Thymus (tissue), 14 donors: ENCODE measurements at places on chromosomes 4 and X.

DNA sequence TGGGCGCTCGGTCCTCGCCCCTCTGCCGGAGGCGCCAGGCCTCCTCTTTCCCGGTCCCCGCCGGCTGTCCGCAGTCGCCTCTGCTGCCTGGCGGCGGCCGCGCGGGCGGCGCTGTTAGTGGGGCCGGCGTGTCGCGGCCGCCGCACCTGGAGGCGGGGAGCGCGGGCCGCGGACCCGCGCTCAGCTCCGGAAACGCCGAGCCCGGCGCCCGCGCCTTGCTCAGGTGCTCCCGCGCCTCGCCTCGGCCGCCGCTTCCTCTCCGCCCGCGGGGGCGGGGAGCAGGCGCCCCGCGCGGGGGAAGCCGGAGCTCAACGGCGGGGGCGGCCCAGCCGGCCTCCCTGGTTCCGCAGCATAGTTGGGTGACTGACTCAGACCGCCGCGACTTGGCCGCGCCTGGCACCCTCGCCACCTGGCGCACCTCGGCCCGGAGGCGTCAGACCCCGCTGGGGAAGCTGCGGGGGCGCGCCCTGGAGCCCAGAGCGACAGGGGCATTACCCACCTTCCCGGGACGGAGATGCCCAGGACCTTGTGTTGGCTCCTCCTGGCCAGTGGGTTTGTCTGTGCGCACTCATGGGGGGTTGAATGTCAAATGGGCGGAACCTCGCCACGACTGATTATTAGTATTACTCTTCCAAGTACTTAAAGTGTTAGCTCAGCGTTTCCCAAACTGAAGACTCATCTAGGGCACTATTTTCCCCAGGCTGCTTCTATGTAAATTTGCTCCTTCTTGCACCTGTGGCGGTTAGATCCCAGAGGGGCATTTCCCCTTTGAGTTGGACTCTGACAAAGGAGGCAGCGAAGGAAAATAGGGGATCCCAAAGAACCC, at the start of gene ARAP2:
ARAP2 (minus strand) TSS at position 258 of the 826 bp plus-strand sequence. CDS start 15,028 bp downstream, outside the sequence.
- H3K4me1 ChIP-seq, result peaks cover 3% of the 10 kb centered on the region
- H3K4me3 ChIP-seq, result peak within 1 kb of the TSS; percentile 100

GRCh38 chr4:48660347-48660746, 119.7 kb downstream of the FRYL start:
- DNase-seq, result no peak
- H3K36me3 ChIP-seq, result peaks cover 4% of the 10 kb centered on the region
- no peak overlapping the region for H3K27ac ChIP-seq
- no peaks in the 10 kb centered on the region for H3K4me1 ChIP-seq
- no peak overlapping the region for H3K4me3 ChIP-seq

- no peak overlapping the region for H3K4me3 ChIP-seq
- no peaks in the 10 kb centered on the region for H3K4me1 ChIP-seq
- no peaks in the 10 kb centered on the region for H3K36me3 ChIP-seq
- H3K27me3 ChIP-seq, result no peaks in the 10 kb centered on the region
- no peak overlapping the region for H3K27ac ChIP-seq
These were observed 521.4 kb downstream of the RPA4 start for GRCh38 chrX:97405031-97405660.

DNA sequence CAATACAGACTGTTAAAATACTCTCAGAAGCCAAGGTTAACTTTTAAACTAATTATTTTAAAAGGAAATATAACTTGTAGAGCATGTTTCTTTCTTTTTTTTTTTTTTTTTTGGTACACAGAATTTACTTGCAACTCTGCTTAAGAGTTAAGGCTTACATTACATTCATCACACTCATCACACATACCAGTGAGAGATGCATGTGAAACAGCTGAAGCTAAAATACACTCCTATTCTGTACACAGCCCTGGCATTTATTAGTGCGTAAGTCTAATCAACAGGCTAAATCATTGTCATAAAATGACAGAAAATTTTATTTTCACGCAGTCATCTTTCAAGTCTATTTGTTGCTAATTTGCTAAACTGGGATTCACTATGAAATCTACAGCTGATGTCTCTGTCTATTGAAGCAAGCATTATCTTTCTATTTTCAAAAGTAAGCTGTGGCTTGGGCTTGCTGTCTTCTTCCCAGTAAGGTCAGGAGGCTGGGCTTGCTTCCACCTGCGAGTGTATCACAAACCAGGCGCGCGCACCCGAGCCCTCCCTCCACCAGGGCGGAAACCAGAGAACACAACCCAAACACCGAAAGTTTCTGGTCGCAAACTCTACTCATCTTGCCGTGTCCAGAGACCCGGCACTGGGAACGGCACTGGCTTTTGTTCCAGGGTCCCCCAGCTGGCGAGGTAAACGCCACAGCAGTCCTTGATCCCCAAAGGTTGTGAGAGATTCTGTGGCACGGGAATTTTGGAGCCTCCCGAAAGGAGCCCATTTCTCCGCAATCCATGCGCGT, 3.9 kb downstream of the MAML3 start:
- peak overlapping the region; percentile 59 for H3K4me3 ChIP-seq
- H3K36me3 ChIP-seq, result no peaks in the 10 kb centered on the region
- peaks cover 4% of the 10 kb centered on the region for H3K4me1 ChIP-seq
- H3K27me3 ChIP-seq, result no peaks in the 10 kb centered on the region
- H3K27ac ChIP-seq, result peak overlapping the region; percentile 99
- DNase-seq, result peak; percentile 92

GRCh38 chr4:59247032-59247431, 1953.1 kb upstream of the ADGRL3 start:
- H3K27ac ChIP-seq, result no peak overlapping the region
- H3K36me3 ChIP-seq, result no peaks in the 10 kb centered on the region
- H3K27me3 ChIP-seq, result no peaks in the 10 kb centered on the region
- no peak overlapping the region for H3K4me3 ChIP-seq

GRCh38 chr4:42702895-42703294, 46.0 kb upstream of the ATP8A1 start:
- no peak overlapping the region for H3K27ac ChIP-seq
- H3K4me1 ChIP-seq, result no peaks in the 10 kb centered on the region
- H3K36me3 ChIP-seq, result no peaks in the 10 kb centered on the region
- no peaks in the 10 kb centered on the region for H3K27me3 ChIP-seq
- DNase-seq, result no peak

- H3K4me1 ChIP-seq, result no peaks in the 10 kb centered on the region
- DNase-seq, result no peak
- H3K27ac ChIP-seq, result no peak overlapping the region
- no peak overlapping the region for H3K4me3 ChIP-seq
- H3K36me3 ChIP-seq, result no peaks in the 10 kb centered on the region
- no peaks in the 10 kb centered on the region for H3K27me3 ChIP-seq
These were observed 14.4 kb upstream of the ELF2 start for GRCh38 chr4:139191373-139191772.

DNA sequence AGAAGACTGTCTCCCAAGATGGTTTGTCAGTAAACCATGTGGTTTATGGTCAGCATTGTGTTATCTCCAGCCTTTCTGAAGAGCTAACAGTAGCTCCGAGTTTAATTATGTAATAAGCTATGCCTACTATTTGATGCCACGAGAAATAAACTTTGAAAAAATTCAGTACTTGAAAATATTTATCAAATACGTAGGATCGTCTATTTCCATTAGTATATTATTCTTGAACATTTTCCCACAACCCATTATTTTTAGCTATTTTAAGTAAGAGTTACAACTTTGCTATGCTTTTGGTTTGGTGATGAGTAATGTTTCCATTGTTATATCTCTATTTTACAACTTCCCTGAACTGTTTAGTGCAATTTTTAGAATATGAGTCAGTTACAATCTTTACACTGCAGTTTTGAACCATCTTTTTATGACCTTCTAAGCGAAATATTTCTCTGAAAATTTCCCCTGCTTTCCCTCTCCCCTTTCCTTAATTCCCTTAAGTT, 44.5 kb upstream of the TRIM2 start:
- H3K4me1 ChIP-seq, result peaks cover 11% of the 10 kb centered on the region
- no peak overlapping the region for H3K4me3 ChIP-seq
- no peak overlapping the region for H3K27ac ChIP-seq
- no peaks in the 10 kb centered on the region for H3K27me3 ChIP-seq

DNA sequence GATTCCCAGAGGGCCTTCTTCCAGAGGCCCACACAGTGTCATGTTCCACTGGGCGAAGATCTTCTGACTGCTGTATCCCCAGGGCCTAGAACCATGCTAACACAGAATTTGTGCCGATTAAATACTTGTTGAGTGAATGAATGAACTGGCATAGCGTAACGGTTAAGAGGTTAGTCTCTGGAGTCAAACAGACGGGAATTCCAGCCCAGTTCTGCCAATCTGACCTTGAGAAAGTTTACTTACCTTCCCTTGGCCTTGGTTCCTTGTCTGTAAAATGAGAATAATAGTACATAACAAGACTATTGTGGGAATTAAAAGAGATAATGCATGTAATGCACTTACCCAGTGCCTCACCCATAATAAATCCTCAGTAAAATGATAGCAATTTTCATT, 58.3 kb upstream of the PLAC1 start:
- H3K27me3 ChIP-seq, result no peaks in the 10 kb centered on the region
- H3K4me3 ChIP-seq, result no peak overlapping the region
- H3K27ac ChIP-seq, result no peak overlapping the region
- H3K36me3 ChIP-seq, result no peaks in the 10 kb centered on the region

GRCh38 chrX:94178145-94178788, 504.3 kb downstream of the FAM133A start:
- H3K27me3 ChIP-seq, result no peaks in the 10 kb centered on the region
- H3K36me3 ChIP-seq, result no peaks in the 10 kb centered on the region
- H3K4me1 ChIP-seq, result no peaks in the 10 kb centered on the region
- H3K27ac ChIP-seq, result no peak overlapping the region
- H3K4me3 ChIP-seq, result no peak overlapping the region
- DNase-seq, result no peak

- H3K27me3 ChIP-seq, result no peaks in the 10 kb centered on the region
- no peaks in the 10 kb centered on the region for H3K4me1 ChIP-seq
- DNase-seq, result no peak
- no peak overlapping the region for H3K4me3 ChIP-seq
These were observed 531.8 kb downstream of the GLUD2 start for GRCh38 chrX:121579016-121579760.

GRCh38 chrX:63394872-63395271, 43.7 kb upstream of the SPIN4 start:
- no peak overlapping the region for H3K4me3 ChIP-seq
- H3K27ac ChIP-seq, result no peak overlapping the region
- H3K36me3 ChIP-seq, result no peaks in the 10 kb centered on the region
- no peaks in the 10 kb centered on the region for H3K4me1 ChIP-seq
- no peaks in the 10 kb centered on the region for H3K27me3 ChIP-seq

DNA sequence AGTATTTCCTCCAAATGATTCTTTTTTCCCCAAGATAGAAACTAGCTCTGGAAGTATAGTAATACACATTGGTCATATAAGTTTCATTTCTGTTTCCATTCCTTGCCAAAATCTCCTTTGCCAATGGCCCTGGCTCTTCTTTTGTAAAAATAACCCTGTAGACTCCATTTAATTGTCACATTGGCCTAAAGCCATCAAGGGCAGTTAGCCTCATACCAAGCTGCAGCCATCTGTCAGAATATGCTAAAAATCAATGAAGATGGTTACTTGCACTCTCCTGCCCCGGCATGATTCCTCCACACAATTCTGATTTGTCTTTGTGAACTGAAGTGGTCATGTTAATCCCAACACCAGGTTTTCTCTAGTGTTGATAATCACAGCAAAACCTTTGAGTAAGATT, 380.5 kb downstream of the SH2D1A start:
- H3K36me3 ChIP-seq, result no peaks in the 10 kb centered on the region
- no peaks in the 10 kb centered on the region for H3K27me3 ChIP-seq
- peaks cover 20% of the 10 kb centered on the region for H3K4me1 ChIP-seq
- no peak overlapping the region for H3K27ac ChIP-seq
- no peak overlapping the region for H3K4me3 ChIP-seq

DNA sequence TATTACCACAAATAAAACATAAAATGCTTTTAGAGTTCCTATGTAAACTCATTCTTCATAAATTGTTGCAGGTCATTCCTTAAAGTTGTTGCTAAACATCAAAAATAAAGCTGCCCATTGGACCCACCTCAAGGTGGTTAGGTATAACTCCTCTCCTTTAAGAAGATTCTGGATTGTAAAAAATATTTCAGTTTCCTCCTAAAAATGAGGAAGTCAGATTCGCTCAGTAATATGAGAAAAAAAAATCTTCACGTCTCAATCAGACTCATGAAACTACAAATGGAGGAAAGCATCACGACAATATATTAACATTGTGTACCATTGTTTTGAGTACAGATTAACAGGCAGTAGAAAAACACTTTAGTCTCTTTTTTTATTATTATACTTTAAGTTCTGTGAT, 105.9 kb downstream of the DDX60 start:
- DNase-seq, result no peak
- no peaks in the 10 kb centered on the region for H3K4me1 ChIP-seq
- H3K27ac ChIP-seq, result no peak overlapping the region
- no peaks in the 10 kb centered on the region for H3K36me3 ChIP-seq

DNA sequence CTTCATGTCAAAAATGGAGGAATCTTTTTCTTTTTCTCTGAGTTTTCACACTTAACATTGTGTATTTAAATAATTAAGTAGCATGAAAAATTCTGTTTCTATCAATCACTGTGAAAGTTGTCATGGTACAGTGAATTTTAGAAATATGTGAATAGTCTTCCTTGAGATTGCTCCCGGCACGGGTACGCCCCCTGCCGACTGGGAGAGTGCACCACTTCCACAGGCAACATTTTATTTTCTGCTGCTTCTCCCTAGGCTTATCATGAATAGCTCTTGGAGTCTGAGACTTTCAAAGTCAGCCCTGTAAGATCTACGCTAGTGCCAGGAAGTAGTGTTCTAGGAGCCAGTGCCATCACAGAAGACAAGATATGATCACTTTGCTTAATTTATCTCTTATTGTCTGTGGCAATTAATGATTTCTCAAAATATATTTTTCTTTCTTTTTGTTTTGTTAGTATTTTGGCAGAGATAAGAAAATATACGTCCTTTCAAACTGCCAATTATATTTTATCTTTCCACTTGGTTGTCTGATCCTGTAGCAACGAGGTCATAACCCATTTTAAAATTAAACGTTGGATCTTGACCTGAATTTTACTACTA, 763.8 kb upstream of the AADAT start:
- no peaks in the 10 kb centered on the region for H3K4me1 ChIP-seq
- no peak overlapping the region for H3K27ac ChIP-seq
- DNase-seq, result no peak
- no peaks in the 10 kb centered on the region for H3K36me3 ChIP-seq
- no peaks in the 10 kb centered on the region for H3K27me3 ChIP-seq

- DNase-seq, result peak; percentile 1
- no peak overlapping the region for H3K27ac ChIP-seq
- no peaks in the 10 kb centered on the region for H3K27me3 ChIP-seq
- no peaks in the 10 kb centered on the region for H3K36me3 ChIP-seq
- H3K4me1 ChIP-seq, result no peaks in the 10 kb centered on the region
These were observed 235.3 kb downstream of the TENM3 start for GRCh38 chr4:182478475-182478874.

DNA sequence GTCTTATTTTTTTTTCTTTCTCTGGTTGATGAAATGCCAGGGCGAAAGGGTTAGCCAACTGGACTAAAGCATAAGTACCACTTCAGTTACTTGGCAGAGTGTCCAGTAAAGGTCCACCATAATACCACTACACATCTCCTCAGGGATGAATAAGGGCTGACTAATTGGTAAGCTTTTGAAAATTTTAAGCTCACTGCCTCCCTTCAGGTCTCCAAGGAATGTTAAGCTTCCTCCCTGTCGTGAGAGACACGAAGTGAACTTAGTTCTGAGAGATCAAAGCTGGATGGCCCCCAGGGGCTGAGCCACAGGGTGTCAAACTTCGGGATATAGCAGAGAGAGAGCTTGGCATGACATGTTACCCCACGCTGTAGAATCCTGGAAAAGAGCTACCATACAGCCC, 111.4 kb downstream of the VSIG4 start:
- H3K27me3 ChIP-seq, result no peaks in the 10 kb centered on the region
- H3K36me3 ChIP-seq, result no peaks in the 10 kb centered on the region
- no peak for DNase-seq
- no peak overlapping the region for H3K4me3 ChIP-seq
- no peak overlapping the region for H3K27ac ChIP-seq
- peaks cover 15% of the 10 kb centered on the region for H3K4me1 ChIP-seq

- no peak for DNase-seq
- no peaks in the 10 kb centered on the region for H3K27me3 ChIP-seq
- no peak overlapping the region for H3K27ac ChIP-seq
- H3K36me3 ChIP-seq, result peaks cover 41% of the 10 kb centered on the region
- H3K4me1 ChIP-seq, result no peaks in the 10 kb centered on the region
These were observed 10.6 kb upstream of the TADA2B start for GRCh38 chr4:7032596-7032995.
